ENCODE measurements at places on chromosomes 6 and 20.

- DNase-seq = no peak
Observed at GRCh38 chr6:2733324-2733723, 17.4 kb downstream of the MYLK4 start.

DNA sequence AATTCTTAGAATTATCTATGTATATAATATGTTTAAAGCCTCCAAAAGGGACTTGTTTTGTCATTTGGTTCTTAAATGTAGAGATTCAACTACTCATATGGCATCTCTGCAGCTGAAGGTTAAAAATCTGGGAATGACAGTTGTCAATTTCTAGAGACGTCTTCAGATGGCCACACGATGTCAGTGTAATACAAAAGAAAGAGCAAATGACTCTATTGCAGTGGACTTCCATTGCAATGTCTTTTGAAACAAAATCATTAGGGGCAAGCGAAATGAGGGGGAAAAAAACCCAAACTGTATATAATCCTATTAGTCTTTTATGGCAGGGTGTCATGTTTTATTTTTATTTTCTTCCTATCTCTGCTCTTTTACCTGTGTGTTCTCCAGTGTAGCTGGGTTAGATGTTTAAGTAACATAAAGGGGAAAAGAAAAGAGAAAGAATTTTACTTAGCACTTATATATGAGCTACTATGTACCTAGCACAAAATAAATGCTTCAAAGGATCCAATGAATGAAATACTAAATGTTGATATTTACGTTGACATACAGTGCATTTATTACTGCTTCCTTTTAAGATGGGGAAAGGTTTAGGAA, 26.2 kb downstream of the CCN2 start:
- no peak for DNase-seq

- DNase-seq = no peak
Observed at GRCh38 chr6:14517516-14518105, 400.0 kb downstream of the CD83 start.

DNA sequence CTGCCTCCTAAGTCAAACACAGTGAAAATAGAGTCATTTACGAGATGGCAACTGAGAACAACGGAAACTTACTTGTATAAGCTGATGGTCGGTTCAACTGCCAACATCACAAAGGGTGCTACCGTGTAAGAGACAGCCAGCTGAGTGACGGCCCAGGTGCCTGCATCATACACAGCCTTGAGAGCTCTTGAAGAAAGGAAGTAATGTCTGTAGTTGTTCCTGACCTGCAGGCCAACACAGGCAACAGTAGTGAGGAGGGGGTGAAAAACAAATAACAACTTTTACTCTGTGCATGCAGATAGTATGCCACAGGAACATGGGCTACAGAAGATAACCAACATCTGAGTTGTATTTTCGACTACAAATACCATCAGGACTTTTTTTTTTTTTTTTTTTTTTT, 102.7 kb downstream of the MBOAT1 start:
- no peak for DNase-seq

DNA sequence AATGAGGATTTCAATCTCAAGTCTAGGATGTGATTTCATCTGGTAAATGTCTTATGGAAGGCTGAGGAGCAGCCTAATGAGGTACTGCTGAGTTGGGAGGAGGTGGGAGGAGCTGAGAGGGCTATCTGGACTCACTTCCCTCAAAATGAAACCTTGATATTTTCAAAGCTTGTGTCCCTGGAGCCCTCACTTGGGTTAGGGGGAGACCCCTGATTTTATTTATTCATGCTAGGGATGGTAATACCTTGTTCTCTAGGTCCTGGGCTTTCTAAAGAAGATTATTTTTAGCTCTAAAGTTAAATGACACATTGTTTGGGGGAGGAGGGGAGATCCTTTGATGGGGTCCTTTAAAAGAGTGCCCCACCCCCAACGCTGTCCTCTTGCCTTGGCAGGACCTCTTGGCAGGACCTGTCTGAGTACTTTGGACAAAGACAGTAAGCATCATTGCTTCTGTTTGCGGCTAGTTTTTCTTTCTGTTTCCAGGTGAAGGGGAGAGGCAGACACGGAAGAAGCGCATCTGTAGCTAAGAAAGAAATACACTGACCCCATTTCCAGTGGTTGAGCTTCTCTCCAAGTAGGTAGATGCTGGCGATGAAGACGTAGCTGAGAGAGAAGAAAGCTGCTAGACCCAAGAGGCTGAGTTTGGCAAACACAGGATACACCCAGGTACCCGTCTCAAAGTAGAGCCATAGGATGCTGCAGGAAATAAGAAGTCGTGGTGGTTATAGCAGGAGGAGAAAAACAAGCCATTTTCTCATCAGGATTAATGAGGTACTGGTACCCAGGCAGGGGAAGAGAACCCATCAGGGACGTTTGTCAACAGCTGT, 55.6 kb downstream of the ADTRP start:
- DNase-seq = no peak

DNA sequence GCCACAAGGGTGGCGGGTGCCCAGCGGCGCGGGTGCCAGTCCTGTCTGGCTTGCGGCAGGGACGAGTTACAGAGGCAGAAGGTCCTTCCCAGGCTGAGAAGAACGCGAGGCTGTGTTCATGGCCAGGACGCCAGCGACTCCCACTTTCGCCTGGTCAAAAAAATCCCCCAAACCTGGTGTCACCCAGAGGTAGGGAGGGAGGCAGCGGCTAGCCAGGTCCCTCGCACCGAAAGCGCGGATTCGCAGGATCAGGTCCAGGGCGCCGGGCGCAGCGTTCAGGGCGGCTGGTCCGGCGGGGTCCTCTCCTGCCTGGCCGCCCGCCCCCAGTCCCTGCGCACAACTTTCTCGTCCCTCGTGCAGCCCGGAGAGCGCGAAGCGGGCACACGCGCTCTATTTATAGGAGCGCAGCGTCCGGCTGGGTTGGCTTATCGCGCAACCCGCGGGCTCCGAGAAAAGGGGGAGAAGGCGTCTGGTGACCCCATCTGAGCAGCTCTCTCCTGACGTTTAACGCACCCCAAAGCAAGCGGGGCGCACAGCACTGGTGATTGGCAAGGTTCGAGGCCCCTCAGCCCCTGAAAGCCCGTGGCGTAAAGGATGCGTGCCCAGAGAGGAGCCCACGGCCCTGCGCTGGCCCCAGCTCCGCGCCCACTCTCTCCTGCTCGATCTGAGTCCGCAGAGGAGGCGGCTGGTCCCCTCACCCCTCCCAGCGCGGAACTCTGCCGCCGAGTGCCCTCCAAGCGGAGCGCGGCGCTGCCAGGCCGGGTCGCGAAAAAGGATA, 519 bp downstream of the CBLN4 start:
- no peak for DNase-seq

Data from HS-27A (cell line).